HT1080 (cell line): ENCODE measurements at places on chromosomes 6 and 20.

DNA sequence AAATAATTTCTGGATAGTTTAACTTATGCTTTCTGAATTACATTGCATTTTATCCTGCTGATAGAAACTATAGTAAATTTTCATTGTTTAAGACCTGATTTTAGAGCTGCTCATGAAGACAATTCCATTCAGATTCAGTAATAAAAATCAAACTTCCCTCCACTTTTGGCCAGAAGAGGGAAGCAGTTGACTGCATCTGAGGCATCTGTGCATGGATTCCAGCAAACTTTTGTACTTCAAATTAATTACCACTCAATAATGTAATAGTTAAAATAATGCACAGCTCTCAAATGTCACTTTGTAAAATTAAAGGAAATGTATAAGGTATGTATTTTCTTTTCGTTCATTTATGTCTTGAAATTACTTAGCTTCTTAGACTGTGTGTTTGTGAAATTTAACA lies 64.2 kb upstream of the SLC35B3 start:
- DNase-seq: peak; percentile 3

DNA sequence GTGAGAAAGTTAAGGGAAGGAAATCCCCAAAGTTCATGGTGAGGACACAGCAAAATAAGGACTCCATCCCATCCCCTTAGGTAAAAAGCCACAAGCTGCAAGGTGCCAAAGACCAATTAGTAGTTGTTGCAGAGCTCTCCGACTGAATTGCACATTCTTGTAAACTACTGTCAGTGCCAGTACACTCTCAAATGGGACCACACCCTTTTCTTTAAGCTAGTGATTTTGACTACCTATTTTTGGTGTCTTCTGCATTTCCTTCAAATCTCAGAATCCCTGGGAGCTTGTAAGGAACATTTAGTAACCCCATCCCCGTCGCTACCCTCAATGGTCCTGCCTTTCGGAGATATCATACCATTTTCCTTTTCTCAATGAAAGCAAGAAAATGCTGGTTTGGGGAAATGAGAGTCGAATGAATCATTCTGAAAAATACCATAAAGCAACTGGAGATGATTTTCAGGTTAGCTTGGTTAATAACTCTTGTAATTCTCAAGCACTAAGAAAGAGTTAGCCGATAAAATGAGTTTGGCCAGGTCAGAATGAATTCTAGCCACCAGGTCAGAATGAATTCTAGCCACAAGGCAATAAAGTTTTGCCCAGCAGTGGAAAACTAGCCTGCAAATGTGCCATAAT lies 5.2 kb upstream of the HMGN3 start:
- DNase-seq: no peak

- no peak for DNase-seq
Measured at GRCh38 chr6:149847939-149848267, 16.3 kb downstream of the LRP11 start.

DNA sequence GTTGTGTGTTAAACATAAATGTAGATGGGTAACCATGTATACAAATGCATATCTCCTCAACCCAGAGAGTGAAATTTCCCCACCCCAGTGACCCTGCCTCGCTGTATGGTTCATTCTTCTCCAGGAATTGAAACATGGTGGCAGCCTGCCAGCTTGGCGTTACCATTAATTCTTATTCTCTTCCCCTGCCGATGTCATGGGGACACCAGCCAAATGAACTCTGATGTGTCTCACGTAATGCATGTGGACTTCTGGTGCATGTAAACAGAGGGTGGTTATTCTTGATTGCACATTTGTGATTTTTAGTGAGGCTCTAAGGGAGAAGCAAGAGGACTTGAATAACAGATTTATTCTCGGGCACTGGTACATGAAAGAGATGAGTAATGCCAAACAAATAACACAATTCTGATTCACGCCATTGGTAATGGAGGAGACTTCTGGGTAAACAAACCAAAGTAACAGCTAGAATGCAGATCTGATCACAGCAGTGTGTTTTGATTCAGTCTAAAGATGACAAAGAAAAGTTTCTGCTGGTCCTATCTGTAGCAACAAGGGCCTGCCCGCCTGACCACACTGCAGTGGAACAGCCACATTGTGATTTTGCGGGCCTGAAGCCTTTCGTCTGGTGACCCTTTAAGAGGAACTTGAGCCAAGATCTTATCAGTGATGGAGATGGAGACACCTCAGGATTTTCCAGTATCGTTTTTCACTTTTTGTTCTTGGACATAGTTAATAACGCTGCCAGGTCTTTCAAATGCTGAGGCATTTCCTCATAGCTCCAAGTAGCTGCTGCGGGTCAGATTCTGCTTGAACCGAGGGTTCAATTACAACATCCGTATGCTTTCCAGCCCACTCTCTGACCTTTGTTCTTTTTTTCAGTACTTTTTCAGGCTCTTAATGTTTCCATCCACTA lies 171.8 kb upstream of the AKAP12 start:
- peak; percentile 91 for DNase-seq

GRCh38 chr6:107554918-107555317 lies 65.0 kb downstream of the SOBP start:
- no peak for DNase-seq

- DNase-seq: no peak
Measured at GRCh38 chr20:51702556-51702955, 65.6 kb downstream of the ATP9A start.

DNA sequence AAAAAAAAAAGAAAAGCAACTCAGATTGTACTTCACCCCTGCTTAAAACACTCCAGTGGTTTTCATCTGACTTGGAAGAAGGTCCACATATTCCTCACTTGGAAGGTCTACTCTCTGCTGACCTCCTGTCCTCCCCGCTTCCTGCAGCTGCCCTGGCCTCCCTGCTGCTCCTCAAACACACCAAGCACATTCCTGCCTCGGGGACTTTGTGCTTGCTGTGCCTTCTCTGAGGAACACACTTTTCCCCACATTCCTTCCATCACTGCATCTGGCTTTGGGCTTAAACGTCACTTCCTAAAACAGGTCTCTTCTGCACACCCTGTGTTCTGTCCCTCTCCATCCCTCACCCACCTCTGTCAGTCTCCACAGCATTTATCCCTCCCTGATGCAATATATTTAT lies 4.9 kb upstream of the PDYN start:
- no peak for DNase-seq

DNA sequence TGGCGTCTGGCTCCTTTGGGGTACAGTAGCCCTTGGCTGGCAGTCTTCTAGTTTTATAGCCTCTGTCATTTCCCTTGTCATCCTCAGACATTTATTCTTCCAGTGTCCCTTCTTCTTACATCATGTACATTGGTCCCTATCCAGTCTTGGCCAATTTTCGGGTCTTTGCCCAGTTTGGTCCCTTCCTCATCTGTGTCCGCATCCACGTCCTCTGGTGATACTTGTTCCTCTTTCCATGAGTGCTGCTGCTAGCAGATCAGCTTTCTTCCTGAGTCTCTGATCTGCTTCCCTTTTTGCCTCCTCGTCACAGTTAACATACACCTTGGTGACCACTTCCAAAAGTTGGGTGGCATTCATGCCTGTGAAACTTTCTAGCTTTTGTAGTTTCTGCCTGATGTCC lies 86.2 kb upstream of the GPR6 start:
- DNase-seq: no peak

DNA sequence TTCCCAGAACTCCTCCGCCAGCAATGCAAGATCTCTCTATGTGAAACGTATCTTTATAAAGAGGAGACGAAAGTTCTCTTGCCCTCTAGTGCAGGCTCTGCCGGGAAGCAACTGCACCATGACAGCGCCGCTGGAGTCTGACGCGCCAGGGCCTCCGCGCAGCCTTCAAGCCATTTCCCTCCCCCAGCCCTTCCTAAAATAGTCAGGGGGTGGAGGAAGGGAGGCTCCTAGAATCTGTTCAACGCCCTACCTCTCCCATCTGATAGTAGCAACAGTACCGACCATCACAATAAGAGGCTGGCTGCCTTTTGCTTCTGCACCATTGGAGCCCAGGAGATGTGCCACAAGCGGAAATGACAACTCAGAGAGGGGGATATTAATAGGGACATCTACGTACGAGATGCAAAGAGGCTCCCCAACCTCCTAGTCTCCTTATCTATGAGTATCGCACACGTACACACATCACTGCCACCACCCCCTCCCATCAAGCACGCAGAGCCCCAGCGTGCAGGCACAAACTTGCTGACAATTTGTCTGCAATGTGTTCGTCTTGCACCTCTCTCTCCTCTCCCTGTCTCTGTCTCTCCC lies 1.0 kb downstream of the SYNE1 start:
- DNase-seq: no peak

DNA sequence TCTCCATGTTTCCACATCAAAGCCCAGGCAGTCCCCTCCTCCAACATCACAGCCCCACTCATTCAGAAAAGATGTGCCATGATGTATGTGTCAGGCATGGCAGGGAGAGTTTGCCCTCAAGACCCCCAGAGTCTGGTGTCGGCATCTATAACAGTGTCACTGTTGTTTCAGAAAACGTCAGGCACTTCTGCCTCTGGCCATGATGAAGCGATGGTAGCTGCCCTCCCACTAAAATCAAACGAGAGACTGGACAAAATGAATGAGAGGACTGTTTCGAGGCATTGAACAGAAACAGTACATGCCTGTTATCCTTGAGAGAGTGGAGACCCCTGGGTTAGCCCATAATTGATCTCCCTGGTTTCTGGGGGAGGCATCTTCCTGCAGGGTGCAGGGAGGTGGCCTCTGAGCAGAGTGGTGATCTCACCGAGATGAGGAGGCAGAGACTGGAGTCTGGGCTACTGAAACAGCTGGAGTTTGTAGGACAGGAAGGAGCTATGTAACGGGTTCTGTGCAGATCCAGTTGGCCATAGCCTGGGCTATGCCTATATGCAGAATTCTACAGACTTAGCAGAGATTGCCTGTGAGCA lies 144.5 kb downstream of the SYCP2 start:
- no peak for DNase-seq

DNA sequence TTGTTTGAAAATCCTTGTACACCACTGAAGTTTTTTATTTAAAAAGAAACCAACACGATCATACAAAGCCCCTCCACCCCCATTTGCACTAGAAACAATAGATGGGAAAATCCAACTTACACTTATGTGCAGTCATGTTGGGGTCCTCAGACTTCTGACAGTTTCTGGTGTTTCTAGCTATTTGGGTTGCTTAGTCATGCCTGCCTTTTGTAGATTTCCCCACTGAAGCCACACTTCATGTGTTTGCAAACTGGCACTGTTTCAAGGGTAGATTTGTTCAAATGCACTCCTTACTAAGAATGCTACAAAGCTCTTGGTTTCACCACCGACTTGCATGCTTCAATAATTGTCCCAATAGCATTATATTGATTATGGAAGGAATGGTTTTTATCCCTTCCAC lies 1.5 kb downstream of the SH3BGRL2 start:
- no peak for DNase-seq

DNA sequence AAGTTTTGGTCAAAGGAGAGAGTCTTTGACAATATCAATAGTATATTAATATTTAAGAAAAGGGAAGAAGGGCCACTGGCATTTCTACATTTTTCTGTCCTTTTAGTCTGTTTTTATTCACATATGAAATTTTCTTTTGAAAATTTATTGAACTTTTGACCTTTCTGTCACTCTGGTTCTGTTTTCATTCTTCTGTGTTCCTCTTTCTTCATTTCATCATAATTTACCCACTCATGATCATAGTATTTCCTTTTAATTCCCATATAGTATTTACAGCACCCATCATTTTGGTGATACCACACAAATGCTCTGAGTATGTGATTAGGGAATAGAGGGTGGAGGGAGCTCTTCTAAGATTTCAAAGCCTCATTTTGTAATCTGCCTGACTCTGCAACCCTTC lies 142.8 kb downstream of the GJA1 start:
- DNase-seq: no peak

GRCh38 chr6:168540713-168541291 lies 99.8 kb downstream of the SMOC2 start:
- DNase-seq: no peak

DNA sequence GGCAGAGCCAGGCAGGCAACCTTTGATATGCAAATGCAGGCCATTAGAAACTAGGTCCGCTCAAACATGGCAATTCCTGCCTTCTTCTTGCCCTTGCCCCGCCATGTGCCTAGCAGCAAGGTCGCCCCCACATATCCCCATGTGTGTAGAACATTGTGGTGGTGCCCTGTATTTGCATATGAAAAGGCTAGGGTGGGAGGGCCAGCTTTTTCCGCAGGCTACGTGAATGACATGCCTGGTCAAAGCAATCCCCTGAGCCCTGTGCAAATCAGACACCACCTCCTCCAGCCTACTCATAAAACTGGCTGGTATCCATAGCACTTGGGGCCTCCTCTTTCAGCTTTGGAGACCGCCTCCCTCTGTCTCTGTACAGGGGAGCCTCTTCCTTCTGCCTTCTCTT lies 31.6 kb downstream of the GSTA2 start:
- no peak for DNase-seq

DNA sequence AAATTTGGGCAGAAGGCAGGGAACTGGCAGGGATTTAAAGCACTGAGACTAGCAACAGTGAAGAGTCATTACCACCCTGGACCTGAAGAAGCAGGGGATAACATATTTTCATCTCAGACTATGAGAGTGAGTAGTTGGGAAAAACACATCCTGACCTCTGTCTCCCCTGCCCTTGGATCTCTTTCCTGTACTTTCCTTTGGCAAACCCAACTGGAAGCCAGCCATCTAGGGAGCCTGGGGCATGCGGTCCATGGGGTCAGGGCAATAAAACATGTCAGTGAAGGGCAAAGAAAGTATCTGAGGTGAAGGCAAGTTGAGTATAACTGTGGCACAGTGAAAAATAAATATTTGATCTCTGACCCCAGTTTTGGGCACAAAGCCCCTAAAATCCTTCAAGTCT lies 698.2 kb downstream of the DOK5 start:
- no peak for DNase-seq

GRCh38 chr20:19212821-19213502 lies 520 bp downstream of the SLC24A3 start:
- no peak for DNase-seq

DNA sequence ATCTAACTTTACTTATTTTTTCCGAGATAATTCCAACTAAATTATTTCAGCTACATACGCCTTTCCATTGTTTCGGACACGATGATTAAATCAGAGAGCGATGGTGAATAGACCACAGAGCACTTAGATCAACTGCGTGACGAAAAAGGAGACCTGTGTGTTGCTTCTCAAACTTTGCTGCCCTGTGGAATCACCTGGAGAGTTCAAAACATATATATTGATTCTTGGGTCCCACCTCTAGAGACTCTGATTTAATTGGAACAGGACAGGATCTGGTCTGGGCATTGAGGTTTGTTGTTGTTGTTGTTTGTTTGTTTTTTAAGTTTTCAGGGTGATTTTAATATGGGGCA lies 401 bp upstream of the TNFRSF21 start:
- DNase-seq: no peak

DNA sequence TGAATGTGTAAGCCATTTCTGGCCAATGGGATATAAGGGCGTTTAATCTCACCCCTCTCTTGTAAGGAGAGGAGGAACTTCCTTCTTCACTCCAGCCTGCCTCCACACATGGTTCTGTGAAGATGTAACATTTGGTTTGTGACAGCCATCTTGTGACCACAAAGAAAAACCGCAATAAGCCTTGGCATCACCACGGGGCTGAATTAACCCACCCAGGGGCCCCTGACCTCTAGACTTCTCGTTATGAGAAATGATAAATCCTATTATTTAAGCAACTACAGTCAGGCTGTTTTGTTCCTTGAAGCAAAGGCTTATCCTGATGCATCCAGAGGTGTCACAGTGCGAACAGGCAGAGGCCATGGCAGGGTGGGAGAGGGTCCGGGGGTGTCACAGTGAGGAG lies 139.7 kb downstream of the CDC5L start:
- DNase-seq: no peak
